ENCODE measurements at places on chromosomes 11 and 22.

GRCh38 chr22:19772673-19773469 is 12.3 kb downstream of the TBX1 start:
- no peak for DNase-seq

- DNase-seq = no peak
These were observed 123.8 kb downstream of the LARGE1 start for GRCh38 chr22:33796494-33796893.

DNA sequence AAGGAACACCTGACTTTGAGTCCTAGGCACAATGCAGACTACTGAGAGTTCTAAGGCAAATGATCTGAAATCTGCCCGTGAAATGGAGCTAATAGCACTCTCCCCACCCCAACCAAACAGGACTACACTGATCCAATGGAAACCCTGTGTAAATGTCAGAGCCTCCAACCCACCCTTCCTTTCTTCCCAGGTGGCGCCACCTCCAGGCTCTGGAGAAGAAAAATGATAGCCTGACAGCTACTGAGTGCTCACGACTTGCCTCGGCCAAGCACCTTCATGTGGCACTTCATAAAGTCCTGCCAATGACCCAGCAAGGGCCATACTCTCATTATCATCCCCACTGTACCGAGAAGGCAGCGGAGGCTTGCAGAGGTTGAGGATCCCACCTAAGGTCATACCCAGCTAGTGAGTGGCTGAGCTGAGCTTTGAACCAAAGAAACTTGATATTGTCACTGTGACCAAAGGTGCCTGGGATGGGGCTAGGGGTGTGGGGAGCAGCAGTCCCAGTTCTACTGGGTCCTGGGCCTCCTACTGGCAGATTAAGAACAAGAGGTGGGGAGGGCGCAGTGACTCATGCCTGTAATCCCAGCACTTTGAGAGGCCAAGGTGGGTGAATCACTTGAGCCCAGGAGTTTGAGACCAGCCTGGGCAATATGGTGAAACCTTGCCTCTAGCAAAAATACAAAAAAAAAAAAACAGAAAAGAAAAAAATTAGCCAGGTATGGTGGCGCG is 20.5 kb downstream of the TST start:
- no peak for DNase-seq

DNA sequence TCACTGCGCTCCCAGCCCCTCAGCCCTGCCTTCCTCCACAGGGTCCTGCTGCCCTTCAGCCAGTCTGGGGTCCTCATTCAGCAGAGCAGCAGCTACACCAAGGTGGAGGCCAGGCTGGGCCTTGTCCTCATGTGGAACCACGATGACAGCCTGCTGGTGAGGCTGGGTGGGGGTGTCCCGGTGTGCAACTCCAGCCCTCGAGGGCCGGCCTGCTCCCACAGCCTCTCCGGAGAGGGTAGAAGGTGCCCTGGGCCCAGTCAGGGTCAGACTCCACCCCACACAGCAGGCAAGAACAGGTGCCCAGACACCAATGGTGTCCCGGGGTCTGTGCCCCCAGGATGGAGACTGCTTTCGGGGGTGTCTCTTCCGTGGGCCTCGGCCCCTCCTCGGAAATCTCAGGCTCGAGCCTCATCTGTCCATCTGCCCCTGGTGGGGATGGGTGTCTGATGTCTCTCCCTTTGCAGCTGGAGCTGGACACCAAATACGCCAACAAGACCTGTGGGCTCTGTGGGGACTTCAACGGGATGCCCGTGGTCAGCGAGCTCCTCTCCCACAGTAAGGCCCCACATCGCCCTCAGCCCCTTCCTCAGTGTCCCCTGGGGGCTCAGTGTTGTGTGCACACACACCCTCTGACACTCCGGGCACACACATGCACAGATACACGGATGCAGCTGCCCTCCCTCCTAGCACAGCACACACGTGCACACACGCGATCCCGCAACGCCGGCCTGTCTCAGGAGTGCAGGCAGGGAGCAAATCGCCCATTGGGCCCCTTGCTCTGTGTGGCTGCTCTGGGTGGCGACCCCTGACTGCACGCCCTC is 4.9 kb downstream of the MUC5AC start:
- DNase-seq = no peak

DNA sequence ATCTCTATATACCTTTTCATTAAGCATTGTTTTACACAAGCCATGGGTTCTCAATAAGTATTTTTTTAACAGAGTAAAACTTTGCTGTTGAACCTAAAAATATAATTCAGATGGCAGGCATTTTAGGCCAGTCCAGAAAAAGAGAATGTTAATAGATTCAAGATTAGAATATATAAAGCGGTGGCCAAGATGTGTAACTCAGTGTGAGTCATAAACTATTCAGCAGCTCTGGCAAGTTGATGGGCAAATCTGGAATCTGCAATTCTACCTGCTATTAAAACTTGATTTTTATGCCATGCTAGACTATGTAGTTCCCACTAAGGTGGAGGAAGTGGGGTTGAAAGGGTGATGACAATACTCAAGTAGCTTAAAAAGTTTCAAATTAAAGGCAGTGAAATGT is 45.4 kb downstream of the CASP12 start:
- no peak for DNase-seq

DNA sequence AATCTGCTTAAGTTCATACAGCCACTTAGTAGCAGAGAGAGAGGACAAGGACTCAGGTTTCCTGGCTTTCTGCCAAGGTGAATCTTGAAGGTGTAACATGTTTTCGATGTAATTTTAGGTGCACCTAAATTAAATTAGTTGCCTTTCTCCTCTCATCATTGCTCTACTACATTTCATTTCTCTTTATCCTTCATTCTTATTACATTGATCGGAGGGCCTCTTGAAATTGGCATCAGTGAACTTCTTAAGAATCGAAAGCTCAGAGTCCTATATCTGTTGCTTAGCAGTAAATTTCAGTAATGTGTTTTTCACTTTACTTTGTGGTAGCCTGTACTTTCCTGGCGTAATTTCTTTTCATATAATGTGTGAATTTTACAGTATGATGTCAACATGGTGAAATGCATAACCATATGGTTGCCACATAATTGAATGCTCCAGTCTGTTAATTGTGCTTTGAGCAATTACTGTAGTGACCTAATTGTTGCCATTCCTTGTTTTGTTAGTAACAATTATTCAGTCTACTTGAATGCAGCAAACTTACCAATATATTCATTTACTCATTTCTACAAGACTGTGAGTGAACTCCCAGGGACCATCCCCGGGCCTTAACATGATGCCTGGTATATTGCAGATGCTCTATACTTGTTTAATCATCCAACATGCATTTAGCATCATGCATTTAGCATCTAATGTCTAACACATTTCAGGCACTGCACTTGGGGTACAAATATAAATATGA is 138.1 kb downstream of the MAML2 start:
- no peak for DNase-seq

DNA sequence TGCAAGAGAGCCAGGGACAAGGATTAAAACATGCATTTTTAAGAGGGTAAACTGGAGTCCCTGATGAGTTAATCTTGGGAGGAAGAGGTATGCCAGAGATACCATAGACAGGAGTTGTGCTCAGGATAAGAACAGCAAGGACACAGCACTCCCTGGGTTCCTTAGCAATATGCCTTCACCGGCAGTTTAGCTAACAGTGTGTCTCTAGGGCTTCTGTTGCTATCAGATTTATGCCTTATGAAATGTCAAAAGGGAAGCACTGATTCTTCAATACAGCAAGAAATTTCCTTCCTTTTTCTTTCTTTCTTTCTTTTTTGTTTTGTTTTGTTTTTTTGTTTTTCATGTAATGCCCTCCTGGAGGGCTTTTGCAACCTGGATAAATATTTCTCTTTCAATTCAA is 71.3 kb upstream of the LARGE1 start:
- DNase-seq = no peak

DNA sequence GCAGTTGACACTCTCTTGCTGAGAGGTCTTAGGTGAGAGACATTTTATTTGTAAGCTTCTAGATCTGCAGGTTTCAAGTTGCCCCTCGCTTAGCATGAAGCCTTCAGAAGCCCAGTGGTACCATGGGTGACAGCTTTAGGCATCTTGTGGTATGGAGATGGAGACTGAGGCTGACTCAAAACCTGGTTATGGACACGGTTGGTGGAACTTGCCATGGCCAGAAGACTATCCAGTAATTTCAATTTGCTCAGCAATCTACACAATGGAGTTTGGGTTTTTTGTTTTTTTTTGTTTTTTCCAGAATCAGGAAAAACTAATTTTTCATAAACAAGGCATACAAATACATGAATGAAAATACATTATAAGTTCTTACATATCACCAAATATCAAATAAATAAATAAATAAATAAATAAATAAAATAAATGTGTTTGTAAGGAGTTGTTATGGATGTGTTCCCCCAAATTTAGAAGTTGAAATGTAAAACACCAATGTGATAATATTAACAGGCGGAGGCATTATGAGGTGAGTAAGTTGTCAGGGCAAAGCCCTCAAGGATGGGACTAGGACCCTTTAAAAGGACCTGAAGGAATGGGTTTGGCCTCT is 22.6 kb downstream of the ETS1 start:
- no peak for DNase-seq

DNA sequence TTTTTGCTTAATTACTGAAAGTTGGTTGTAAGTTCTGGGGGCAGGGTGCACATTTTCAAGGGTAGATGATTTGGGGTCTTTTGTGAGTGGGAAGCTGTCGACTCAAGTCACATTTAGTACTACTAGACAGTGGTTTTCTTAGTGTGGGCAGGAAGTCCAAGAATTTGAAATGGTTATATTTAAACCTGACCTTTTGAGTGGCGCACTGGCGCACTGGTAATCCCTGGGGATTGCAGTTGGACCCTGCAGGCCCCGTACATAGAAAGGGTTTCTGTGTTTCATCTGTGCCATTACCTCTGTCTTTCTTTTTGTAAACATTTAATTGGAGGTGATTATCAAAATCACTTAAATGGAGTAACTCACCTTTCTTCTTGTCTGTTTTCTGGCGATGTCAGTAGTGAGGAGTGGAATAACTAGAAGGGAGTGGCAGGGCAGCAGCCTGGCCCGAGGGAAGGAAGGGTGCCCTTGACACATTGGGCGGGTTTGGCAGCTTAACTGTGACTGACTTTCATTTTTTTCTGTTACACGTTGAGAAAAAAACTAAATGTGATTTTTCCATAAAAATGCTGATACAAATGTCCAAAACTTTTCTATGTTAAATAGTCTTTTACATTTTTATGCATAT is 101.8 kb upstream of the GAL start:
- no peak for DNase-seq

DNA sequence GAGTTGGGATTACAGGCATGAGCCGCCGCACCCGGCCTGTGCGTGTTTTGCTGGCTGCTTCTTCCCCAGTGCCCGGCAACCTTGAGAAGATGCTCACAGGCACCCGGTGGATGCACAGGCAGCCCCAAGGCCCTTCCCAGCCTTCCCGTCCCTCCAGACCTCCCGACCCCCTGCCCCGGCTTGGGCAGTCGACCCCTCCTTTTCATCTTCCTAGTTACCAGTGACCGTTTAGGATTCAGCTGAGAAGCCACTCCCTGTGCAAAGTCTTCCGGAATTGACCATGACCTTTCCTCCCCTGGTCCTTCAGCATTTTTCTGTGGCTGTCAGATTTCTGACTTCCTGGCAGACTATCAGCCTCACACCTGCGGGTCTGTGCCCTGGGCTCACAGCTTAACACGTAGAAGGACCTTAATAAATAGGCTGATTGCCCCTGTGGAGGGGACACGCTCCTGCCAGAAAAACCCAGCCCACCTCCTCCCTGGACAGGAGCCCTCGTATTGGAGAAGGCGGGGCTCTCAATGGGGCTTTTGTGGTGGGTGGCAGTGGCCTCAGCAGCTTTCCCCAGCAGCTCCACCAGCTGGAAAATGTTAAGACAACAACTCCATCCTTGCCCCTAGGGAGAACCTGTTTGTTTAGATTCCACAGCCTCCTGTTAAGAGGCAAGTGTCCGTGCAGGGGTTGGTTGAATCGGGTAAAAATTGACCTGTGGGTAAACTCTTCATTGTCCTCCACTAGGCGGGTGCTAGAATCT is 10.4 kb upstream of the ANO1 start:
- DNase-seq = no peak

- DNase-seq = no peak
These were observed 14.1 kb upstream of the TMA7B start for GRCh38 chr22:39946126-39946502.

DNA sequence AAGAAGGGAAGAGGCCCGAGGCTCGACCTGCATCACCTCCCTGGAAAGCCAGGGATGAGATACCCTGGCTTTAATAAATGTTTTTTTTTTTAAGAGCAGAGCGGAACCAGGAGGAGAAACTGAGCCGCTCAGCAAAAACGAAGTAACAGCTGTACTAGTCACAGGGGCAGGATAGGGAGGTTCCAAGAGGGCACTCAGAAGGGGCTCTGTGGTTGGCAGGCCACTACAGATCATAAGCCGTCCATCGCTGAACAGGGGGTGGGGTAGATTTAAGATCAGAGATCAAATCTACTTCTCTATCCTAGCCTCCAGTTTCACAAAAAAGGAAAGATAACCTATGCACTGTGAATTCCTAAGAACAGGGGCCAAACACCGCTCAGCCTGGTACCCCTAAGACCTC is 625 bp downstream of the EIF3D start:
- no peak for DNase-seq

DNA sequence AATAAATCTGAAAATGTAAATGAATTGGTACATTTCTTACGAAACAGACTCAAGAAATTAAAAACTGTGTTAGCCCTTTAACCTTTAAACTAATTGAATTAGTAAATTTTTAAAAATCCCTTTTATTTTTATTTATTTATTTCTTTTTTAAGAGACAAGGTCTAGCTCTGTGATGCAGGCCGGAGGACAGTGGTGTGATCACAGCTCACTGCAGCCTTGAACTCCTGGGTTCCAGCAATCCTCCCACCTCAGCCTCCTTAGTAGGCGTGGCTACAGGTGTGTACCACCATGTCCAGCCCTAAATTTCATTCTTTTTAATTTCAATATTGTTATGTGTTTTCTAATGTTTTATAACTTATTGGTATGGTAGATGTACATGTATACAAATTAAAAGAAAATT is 72.6 kb downstream of the MYEOV start:
- no peak for DNase-seq

- no peak for DNase-seq
These were observed 85.5 kb downstream of the PDE2A start for GRCh38 chr11:72588421-72589410.

- no peak for DNase-seq
These were observed 1.1 kb upstream of the SUN2 start for GRCh38 chr22:38756711-38757463.

DNA sequence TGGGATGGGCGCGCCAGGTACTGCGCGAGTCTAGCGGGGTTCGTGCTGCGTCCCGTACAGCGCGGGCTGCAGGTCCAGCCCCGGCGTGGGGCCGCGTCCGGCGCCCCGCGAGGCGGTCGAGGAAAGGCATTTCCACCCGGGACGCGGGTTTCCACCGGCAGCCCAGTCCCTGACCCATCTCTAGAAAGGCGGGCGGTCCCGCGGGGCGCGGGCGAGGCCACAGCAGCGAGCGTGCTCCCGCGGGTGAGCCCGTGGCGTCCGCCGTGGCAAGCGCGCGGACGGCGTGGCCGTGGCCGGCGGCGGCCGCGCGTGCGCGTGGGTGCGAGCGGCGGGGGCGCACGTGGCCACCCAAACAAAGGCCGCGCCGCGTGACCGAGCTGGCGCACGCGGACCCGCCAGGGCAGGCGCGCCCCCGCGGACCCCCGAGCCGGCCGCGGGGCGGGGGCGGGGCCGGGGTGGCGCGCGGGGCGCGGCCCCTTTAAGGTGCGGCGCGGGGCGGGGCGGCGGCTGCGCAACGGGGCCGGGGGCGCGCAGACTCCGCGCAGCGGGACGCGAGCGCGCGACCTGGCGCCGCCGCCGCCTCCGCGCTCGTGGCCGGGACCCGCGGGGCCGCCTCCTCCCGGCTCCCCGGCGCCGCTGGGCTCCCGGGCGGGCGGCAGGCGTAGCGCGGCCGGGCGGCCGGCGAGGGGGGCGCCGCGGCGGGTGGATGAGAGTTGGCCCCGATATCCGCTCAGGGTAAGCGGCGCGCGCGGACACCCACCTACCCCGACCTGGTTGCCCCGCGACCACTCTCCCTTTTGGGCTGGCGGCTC is 39.3 kb upstream of the CELSR1 start:
- DNase-seq = peak; percentile 45

Measured in stimulated activated CD4-positive, alpha-beta T cell treated with anti-CD3 and anti-CD28 coated beads, Interleukin-4, amount 100 ng/mL, for 48 hours (primary cell).